Stimulated activated naive CD4-positive, alpha-beta T cell treated with Interleukin-2 at 50 U/mL for 16 hours (primary cell): ENCODE measurements at places on chromosomes 6 and 20.

DNA sequence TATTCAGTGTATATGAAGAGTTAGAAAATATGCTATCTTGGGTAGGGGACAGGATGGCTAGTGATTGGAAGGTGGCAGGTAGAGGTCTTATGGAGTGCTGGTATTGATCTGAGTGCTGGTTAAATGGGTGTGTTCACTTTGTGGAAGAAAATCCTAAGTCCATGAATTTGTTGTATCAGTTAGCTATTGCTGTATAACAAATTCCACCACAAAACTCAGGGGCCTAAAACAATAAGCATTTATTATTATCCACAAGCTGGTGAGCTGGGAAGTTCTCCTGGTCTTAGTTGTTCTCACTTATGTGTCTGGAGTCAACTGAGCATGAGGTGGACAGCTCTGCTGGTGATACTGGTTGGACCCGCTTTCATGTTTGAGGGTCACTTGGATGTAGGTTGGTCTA lies 212.2 kb upstream of the PLCB4 start:
- DNase-seq: no peak

GRCh38 chr20:23270382-23270911 lies 80.1 kb upstream of the NXT1 start:
- DNase-seq: no peak

- no peak for DNase-seq
Measured at GRCh38 chr6:29816030-29816429, 11.6 kb upstream of the HLA-G start.

- no peak for DNase-seq
Measured at GRCh38 chr6:85127696-85128243, 322.1 kb upstream of the NT5E start.

DNA sequence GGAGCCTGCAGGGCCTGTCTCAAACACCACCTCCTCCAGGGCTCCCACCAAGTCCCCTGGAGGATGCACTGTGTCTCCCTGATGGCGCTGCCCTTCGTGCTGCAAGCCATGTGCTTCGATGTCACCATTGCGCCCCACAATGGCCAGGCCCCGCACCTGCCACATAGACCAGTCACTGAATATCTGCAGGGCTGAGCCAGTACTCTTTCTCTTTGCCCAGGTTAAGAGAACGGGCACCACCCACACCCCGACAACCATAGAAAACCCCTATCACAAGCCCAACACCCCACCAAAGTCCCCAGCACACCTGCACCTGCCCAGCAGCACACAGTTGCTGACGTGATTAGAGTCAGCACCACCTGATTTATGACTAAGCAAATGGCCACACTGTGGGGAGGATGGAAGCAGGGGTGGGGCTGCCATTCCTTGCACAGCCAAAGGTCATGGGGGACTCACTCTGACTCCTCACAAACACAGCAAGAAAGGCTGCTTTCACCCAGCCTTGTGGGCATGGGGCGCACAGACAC lies 104.3 kb downstream of the SLC23A2 start:
- DNase-seq: no peak

DNA sequence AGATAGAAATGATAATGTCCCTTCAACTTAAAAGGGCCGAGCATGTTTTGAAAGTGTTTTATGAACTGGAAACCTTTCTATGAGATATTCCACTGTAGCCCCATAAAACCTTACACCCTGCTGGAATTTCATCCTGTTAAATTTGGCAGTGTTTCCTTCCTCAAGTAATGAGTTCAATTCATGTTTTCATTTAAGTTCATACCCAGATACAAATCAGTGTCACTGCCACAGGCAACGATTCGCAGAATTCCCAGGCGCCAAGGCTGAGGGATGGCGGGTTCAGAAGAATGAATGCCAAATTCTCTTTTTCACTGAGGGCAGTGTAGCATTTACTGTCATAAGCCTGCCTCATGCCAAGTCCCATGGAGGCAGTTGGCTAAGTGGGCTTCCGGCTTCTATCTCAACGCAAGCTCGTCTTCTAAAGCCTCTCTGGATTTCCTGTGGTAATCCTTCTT lies 511.8 kb upstream of the ID4 start:
- DNase-seq: no peak

DNA sequence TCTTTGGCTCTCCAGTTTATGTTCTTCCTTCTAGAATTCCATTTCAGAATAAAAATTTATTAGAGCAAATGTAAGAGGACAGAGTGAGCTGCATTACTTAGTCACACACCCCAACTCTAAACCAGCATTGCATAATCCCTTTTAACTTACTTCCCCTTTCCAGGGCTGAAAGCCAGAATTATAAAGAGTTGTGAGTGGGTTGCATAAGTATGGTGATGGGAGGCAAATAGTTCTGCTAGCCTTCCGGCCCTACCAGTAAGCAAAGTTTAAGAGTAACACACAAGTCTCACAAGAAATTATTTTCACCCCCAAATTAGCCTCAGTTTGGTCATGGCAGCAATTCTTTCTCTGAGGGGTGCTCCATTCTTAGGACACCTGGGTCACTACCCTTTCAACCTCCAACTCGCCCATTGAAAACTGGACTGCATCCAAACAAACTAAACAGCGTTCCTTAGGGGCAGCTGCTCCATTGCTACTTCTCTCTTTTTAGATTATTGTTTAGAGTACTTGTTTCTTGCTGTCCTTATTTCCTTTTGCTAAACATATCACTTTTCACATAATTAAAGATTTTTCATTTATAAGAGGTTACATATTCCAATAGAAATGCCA lies 1.6 kb downstream of the KIAA0408 start:
- DNase-seq: no peak

- no peak for DNase-seq
Measured at GRCh38 chr6:36519352-36519751, 27.9 kb downstream of the STK38 start.

DNA sequence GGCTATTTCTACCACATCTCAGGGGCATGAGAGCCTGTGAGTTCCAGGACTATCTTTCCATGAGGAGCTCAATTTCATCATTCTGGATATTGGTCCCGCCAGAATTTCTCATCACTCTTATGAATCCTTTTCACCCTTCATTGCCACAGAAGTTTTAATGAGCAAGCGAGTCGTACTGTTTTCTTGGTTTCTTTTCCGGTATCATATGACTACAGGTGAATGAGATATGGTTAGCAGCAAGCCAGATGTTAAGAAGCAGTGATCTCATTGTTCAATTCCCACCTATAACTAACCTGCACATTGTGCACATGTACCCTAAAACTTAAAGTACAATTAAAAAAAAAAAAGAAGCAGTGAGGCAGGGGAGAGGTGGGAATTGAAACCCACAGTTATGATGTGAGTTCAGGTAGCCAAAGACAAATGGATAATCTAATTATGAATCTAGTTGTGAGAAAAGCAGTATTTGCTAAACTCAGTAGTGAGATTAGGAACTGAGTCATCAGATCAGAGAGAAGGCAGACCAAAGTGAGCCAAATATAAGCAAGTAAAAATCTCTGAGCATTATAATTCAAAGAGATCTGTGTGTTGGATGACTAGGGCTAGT lies 78.0 kb upstream of the ELOVL5 start:
- DNase-seq: no peak

DNA sequence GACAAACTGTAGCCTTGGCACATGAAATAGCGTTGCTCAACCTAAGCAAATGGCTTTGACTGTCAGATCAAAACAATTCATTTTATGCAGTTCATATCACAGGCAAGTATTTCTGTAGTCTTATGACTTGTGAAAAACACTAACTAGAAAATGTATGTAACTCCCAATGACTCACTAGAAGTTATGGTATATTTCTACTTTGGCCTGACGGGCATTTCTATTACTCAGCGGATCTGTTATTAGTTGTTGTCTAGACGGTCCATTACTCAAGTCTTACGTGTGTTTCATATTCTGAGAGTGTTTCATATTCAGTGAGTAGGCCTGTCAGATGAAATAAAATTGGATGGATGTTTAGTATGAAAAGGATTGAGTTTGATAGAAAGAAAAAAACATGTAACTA lies 880.9 kb downstream of the PRIM2 start:
- DNase-seq: no peak

DNA sequence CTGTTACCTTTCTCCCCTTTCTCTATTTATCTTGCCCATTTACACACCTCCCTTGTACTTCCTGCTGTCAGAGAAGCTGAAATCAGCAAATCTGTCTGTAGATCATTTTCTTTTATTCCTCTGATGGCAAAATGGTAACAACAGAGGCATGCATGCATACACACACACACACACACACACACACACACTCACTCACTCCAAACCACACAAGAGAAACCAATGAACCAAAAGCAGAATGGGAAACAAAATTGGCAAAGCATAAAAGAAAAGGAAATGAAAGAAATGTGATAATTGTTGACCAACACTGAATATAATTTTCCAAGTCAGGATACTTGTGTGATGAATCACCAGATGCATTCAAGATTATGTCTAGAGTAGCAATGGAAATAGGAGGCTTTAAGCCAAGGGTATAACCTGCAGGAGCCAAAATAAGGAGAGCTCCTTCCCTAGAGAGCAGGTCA lies 172.4 kb downstream of the PLCB4 start:
- DNase-seq: no peak

GRCh38 chr6:1335367-1336037 lies 23.6 kb downstream of the FOXQ1 start:
- no peak for DNase-seq

- DNase-seq: no peak
Measured at GRCh38 chr6:157717340-157717748, 105.7 kb upstream of the SNX9 start.

DNA sequence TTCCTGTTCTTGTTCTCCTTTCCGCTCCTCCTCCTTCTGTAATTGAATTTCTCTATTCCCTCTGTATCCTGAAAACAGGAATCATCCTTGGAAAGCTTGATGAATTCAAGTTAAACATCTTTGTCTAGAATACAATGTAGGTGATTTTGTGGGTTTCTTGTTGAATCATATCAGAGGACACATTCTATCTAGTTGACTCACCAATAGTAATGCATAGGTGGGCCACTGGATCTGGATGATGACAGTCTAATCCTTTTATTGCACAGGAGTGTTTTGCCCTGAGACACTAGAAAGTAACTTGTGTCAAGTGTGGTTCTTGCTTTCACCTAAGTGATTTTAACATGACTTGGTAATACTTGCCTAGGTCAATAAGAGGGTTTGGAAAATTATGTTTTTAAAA lies 164.3 kb downstream of the RFPL4B start:
- DNase-seq: no peak

GRCh38 chr6:45664707-45665106 lies 287.0 kb upstream of the SUPT3H start:
- DNase-seq: no peak

GRCh38 chr6:147758303-147758702 lies 249.8 kb downstream of the SAMD5 start:
- no peak for DNase-seq
